ENCODE measurements at places on chromosomes 2 and 18. TPM values are rescaled to one million over a fixed set of nuclear protein-coding genes. Genes with fewer than 3 reads are reported as not detected.

The CFAP221 gene
- 1.0 TPM for total RNA-seq

GRCh38 chr2:167987558-167987957 lies 259.8 kb downstream of the STK39 start:
- no peak for DNase-seq

DNA sequence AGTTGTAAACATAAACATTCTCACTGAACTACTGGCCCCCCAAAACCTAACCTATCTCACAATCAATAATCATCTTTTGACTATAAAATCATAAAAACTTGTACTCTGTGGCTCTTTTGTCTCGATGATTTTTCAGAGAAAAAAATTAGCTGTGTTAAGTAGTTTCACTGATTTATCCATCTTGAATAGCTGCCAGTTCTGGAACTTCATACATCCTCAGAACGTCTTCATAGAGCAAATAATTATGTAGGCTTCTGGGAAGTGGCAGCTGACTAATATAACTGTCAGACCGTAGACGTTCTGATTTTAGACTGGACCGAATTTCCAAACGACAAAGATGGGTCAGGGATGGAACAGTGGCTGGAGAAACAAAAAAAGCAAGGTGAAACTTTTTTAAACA lies 97.3 kb upstream of the CHAC2 start:
- DNase-seq, result no peak

GRCh38 chr2:160200921-160201320 lies 849 bp upstream of the ITGB6 start:
- no peak for DNase-seq

- no peak for DNase-seq
Observed at GRCh38 chr2:227623226-227623625, 5.9 kb downstream of the SCYGR4 start.
